Right renal pelvis (tissue), 4 donors: ENCODE measurements at places on chromosomes 3 and 15. TPM values are rescaled to one million over a fixed set of nuclear protein-coding genes. Genes with fewer than 3 reads are reported as not detected.

The COL6A5 gene
- 0.06 TPM for polyA plus RNA-seq

The CAV3 gene
- 0.44 TPM for polyA plus RNA-seq

The EEF1AKMT4 gene
- polyA plus RNA-seq = 3.4 TPM

The VWA5B2 gene
- polyA plus RNA-seq = 1.6 TPM

The C3orf62 gene
- polyA plus RNA-seq = 12.0 TPM

The TNFAIP8L3 gene
- polyA plus RNA-seq = 1.6 TPM

The DPPA2 gene
- polyA plus RNA-seq = 1.2 TPM

The SEMA6D gene
- 36.8 TPM for polyA plus RNA-seq

The SPSB4 gene
- 16.1 TPM for polyA plus RNA-seq

The IL12A gene
- 0.73 TPM for polyA plus RNA-seq

The CPA3 gene
- polyA plus RNA-seq = 0.28 TPM

The SIDT1 gene
- polyA plus RNA-seq = 3.2 TPM

The FEZF2 gene
- polyA plus RNA-seq = not detected
